ENCODE measurements at places on chromosomes 2 and 18.

DNA sequence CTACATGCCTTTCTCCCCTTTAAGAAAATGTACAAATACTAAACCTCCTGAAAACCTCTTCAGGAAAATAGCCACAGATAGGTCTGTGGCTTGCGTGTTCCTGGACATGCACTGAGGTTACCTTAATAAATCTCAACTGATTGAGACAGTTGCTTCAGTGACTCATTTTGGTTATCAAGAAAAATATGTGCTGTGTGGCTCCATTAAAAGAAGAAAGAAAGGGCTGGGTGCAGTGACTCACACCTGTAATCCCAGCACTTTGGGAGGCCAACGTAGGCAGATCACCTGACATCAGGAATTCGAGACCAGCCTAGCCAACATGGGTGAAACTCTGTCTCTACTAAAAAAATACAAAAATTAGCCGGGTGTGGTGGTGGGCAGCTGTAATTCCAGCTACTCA lies 27.1 kb downstream of the CREG2 start:
- DNase-seq: no peak

DNA sequence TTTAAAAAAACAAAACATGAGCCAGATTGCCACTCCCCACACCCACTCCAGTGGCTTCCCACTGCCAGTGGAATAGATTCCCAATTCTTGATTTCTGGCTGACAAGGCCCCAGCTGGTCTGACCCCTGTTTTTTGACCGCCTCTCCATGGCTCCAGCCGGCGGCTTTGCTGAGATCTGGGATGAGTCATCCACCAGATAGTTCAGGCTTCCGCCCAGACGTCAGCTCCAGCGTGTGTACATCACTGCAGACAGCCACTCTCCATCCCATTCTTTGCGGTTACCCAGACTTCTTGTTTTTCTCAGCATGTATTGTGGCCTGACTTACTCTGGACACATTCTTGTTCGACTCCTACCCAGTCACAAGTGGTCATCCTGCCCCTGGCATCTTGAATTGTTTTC lies 227.9 kb downstream of the GBX2 start:
- DNase-seq: peak; percentile 97

- DNase-seq: no peak
Observed at GRCh38 chr2:203861197-203861596, 6.4 kb upstream of the CTLA4 start.

- DNase-seq: no peak
Observed at GRCh38 chr2:99035920-99036319, 99.9 kb upstream of the CRACDL start.

DNA sequence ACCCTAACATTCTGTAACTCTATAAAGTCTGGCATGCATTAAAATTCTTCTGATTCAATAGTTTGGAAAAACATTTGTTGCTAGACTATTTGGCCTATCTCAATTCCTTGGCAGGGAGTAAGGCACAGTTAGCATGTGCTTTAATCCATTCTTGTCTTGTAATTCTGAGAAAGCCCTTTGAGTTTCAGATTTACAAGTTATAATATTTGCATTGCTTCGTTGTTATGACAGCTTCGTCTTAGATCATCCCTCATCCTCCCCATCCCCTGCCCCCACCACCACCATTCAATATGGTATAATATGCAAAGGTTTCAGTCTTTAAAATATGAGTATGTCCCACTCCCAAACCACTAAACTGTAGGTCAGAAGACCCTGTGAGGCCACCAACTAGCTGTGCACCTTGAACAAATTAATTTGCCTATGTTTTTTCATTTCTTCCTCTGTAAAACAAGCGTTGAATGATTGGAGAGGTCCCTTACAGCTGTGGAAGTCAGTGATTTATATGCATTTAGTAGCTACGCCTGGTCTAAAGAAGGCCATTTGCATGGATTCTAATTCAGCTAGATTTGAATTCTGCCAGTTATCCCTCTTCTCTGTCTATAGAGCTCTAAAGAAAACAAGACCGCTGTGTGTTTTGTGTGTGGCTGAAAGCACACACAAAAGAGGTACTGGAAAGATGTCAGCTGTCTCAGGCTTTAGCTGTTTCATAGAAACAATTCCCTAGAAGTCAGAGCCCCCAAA lies 591 bp downstream of the C2orf80 start:
- no peak for DNase-seq

- peak; percentile 38 for DNase-seq
Observed at GRCh38 chr2:11553661-11554398, 20.0 kb downstream of the GREB1 start.

GRCh38 chr2:100791936-100792308 lies 28.0 kb upstream of the NPAS2 start:
- DNase-seq: no peak

DNA sequence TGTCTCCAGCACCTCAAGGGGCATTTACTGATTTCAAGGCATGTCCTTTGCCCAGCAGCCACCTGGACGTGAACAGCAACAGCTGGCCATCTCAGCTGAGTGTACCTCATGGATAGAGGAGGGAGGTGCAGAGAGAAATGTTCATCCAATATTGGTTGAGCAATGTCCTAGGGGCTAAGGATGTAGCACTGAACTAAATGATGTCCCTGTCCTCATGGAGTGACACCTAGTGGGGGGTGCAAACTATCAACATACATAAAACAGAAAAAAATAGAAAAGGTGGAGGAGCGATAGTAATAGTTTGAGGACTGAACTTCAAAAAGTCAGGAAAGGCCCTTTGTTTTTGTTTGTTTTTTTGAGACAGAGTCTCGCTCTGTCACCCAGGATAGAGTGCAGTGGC lies 4.8 kb upstream of the UGGT1 start:
- DNase-seq: no peak

- no peak for DNase-seq
Observed at GRCh38 chr2:201730651-201731285, 32.3 kb upstream of the MPP4 start.

DNA sequence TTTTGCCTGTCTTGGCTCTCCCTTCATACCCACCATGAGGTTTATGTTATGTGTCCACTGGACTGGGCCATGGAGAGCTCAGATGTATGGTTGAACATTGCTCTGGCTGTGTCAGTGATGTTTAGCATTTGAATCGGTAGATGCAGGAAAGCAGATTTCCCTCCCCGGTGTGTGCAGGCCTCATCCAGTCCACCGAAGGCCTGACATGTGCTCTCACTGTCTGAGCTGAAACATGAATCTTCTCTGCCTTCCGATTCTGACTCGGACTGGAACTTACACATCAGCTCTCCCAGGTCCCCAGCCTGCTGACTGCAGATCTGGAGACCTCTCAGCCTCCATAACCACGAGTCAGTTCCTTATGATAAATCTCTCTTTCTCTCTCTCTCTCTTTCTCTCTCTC lies 72.4 kb upstream of the SLC66A3 start:
- DNase-seq: no peak

DNA sequence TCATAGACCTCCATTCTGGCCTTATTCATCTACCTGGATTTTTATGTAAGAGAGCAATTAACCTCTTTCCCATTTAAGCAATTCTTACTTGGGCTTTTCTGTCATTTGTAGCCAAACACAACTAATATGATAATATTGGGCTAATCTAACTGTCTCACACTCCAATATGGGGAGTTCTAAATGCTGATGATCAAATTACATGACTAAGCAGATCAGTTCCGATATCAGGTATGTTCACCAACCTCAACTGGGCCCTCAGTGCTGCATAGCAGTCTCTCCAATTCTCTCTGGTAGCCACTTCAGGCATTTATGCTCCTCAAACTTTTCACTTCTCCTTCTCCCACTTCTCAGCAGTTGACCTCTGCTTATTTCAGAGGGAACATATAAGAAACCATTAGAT lies 61.0 kb upstream of the VPS54 start:
- DNase-seq: no peak

DNA sequence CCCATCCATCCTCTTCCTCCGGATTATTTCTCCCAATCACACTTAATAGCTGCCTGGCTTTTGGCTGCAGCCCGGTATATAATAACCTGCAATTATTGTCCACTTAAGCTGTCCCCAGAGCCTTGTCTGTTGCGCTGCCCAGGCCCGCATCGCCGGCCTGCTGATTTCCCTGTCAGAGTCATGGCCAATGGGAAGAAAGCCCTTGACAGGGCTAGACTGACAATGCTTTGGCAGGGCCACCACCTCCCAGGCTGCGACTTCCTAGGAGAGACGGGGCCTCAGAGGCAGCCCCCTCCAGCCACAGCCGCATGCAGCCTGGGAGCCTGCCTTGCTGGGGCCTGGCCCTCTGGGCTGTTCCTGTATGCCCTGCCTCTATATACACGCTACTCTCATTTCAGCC lies 10.0 kb upstream of the CELF4 start:
- no peak for DNase-seq

DNA sequence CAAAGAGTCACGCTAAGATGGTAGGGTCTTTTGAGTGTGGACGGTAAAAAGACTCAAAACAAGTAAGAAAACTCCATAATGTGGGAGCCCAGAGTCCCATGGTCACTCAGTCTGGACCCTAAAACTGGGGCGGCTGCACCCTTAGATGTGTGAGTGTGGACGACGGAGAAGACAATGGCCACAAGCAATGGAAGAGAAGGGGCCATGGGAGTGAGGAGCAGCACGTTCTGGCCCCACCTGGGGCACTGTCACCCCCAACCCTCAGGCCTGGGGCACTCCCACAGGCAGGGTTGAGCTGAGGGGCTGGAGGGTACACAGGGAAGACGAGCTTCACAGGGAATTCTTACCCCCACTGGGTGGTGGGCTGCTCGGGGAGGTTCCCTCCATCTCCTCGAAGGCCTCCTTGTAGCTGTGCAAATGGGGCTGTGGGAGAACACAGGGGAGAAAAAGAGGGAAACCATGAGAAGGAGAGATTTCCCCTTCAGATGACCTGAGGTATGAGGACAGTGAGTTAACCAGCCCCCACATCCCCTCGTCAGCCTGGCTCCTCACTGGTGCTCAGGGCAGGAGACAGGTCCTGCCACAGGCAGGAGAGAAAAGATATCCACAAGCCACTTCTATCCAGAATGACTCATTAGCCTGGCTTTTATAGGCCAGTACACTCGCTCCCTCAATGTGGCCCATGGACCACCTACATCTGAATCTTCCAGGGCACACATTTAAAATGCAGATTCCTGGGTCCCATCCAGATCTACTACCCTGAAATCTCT lies 167.9 kb downstream of the TNS1 start:
- DNase-seq: no peak

- no peak for DNase-seq
Observed at GRCh38 chr2:1097101-1097500, 146.5 kb downstream of the SNTG2 start.

- no peak for DNase-seq
Observed at GRCh38 chr2:36727550-36727949, 31.0 kb downstream of the VIT start.

DNA sequence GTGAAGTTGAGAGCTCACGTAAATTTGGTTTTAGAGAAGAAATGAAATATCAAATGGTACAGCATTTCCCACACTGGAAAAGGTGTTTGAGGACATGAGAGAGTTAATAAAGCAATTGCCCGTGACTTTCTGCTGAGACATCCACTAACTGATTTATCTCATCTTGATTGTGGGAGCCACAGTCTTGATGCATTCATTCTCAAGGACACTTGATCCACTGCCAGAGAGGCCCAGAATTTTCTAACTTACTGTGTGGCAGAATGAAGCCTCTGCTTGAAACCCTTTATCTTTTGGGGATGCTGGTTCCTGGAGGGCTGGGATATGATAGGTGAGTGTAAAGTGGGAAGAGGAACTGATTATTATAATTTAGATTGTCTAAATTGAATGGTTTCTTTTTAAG lies at the start of gene CPO:
TSS of gene CPO (plus strand) at position 179 of the 400 bp plus-strand sequence. CDS start at position 261, 82 bp downstream.
- DNase-seq: no peak

DNA sequence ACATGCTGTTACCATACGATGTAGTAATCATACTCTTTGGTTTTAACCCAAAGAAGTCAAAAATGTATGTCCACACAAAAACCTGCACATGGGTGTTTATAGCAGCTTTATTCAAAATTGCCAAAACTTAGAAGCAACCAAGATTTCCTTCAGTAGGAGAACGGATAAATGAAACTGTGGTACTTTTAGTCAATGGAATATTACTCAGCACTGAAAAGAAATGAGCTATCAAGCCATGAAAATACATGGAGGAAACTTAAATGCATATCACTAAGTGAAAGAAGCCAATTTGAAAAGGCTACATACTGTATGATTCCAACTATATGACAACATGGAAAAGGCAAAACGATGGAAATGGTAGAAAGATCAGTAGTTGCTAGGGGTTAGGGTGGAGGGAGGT lies 86.6 kb downstream of the HNRNPLL start:
- no peak for DNase-seq

- no peak for DNase-seq
Observed at GRCh38 chr2:147433822-147434221, 411.0 kb upstream of the ACVR2A start.

GRCh38 chr2:219225350-219225749 lies 4.1 kb downstream of the ATG9A start:
- no peak for DNase-seq

DNA sequence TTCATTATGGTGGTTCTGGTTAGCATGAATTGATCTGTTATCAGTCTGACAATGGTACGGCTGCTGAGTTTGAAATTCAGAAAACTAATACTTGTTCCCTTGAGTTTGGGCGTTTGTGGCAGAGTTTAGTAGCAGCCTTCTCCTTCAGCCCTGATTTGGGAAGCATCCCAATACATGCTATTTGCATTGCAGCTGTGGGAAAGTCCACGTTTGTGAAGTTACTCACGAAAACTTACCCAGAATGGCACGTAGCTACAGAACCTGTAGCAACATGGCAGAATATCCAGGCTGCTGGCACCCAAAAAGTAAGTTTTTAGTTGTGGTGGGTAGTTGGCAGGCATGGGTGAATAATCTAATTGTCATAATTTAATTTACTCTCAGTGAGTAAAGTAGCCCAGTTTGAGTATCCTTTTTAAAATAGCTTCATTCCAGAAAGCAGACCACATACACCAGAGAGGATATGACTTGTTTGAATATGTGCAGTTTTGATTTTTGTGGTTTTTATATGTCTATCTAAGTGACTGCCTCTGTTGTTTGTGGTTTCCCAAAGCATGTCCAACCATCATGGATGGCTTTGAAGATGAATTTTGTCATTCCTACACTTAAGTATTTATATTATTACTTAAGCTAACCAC lies 12.2 kb downstream of the DGUOK start:
- peak; percentile 73 for DNase-seq

GRCh38 chr2:44549099-44549471 lies 187.3 kb downstream of the CAMKMT start:
- DNase-seq: peak; percentile 88

GRCh38 chr2:216114382-216114713 lies 5.2 kb downstream of the XRCC5 start:
- no peak for DNase-seq

DNA sequence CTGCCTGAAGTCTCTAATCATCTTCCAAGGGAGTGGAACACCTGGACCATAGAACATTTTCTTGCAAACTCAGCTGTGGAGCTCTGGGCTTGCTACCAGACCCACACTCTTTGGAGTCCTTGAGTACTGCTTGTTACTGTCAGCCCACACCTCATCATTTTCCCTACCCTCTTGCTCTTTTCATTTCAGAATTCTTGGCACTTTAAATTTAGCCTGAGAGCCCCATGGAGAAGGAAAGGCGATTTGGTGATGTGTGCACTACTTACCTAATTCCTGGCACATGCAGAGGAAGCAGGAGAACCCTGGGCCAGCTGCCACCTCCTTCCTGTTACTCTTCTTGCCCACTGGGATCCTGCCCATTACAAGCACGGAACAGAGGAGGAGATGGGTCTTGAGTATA lies 31.7 kb downstream of the TMEM178A start:
- no peak for DNase-seq

GRCh38 chr2:5530011-5530696 lies 162.0 kb upstream of the SOX11 start:
- no peak for DNase-seq
